Urinary bladder (tissue), 4 donors: ENCODE measurements at places on chromosomes 13 and 19. TPM values are rescaled to one million over a fixed set of nuclear protein-coding genes. Genes with fewer than 3 reads are reported as not detected.

The GDF15 gene
- total RNA-seq, result 12.5 TPM

The ZNF417 gene
- total RNA-seq, result 35.6 TPM

The KIR2DL1 gene
- not detected for total RNA-seq

The KLK10 gene
- total RNA-seq, result not detected

The IGSF23 gene
- total RNA-seq, result not detected

The FARSA gene
- total RNA-seq, result 27.2 TPM

The LPAR2 gene
- total RNA-seq, result 4.1 TPM

The CLDND2 gene
- not detected for total RNA-seq

The PDX1 gene
- not detected for total RNA-seq

The CGB2 gene
- total RNA-seq, result not detected

The ZIC5 gene
- not detected for total RNA-seq

The PNMA8B gene
- total RNA-seq, result 4.0 TPM

The JAK3 gene
- 4.8 TPM for total RNA-seq

The ZNF729 gene
- not detected for total RNA-seq

The F7 gene
- total RNA-seq, result 0.63 TPM

The ZNF563 gene
- total RNA-seq, result 8.4 TPM

The ZNF221 gene
- 14.6 TPM for total RNA-seq

The ZNF383 gene
- 14.9 TPM for total RNA-seq

The CBLC gene
- total RNA-seq, result 4.7 TPM

The HPN gene
- total RNA-seq, result not detected

The WASF3 gene
- total RNA-seq, result 9.0 TPM

The ACP7 gene
- 0.11 TPM for total RNA-seq

The FCER2 gene
- 0.21 TPM for total RNA-seq

The GRIN2D gene
- total RNA-seq, result 1.9 TPM

The F2RL3 gene
- total RNA-seq, result 0.63 TPM

The BEST2 gene
- total RNA-seq, result not detected

The DIRAS1 gene
- total RNA-seq, result 3.2 TPM

The TMEM59L gene
- 3.9 TPM for total RNA-seq

The SRRM5 gene
- total RNA-seq, result not detected

The TGFBR3L gene
- not detected for total RNA-seq

The TGDS gene
- total RNA-seq, result 28.7 TPM

The ZNF835 gene
- total RNA-seq, result 4.3 TPM

The ZFP14 gene
- total RNA-seq, result 25.6 TPM

The ZNF667 gene
- 14.6 TPM for total RNA-seq

The RAB3A gene
- total RNA-seq, result 4.7 TPM

The ELSPBP1 gene
- total RNA-seq, result not detected

The DIAPH3 gene
- 23.4 TPM for total RNA-seq

The KCTD12 gene
- total RNA-seq, result 383 TPM

The SLC10A2 gene
- total RNA-seq, result not detected

The PSPN gene
- total RNA-seq, result 1.4 TPM

The CEACAM7 gene
- not detected for total RNA-seq

The FPR1 gene
- total RNA-seq, result 7.1 TPM

The OR7D2 gene
- not detected for total RNA-seq

The CD37 gene
- 6.5 TPM for total RNA-seq

The MISP gene
- 1.4 TPM for total RNA-seq

The SLC17A7 gene
- total RNA-seq, result 0.85 TPM

The OR10H4 gene
- total RNA-seq, result not detected

The SMAD9 gene
- total RNA-seq, result 47.4 TPM

The WDR62 gene
- total RNA-seq, result 2.3 TPM

The MAB21L1 gene
- 3.2 TPM for total RNA-seq

The CCDC8 gene
- total RNA-seq, result 42.6 TPM

The RAX2 gene
- not detected for total RNA-seq
